Kidney (tissue), 22 donors: ENCODE measurements at places on chromosomes 1 and 21.
A peak's percentile ranks its signal among the peaks of the same experiment; 100 is the strongest.

GRCh38 chr1:97050506-97050905 lies 328.9 kb downstream of the PTBP2 start:
- DNase-seq: no peak

GRCh38 chr1:163036671-163037070 lies 32.5 kb upstream of the RGS4 start:
- no peak for DNase-seq

DNA sequence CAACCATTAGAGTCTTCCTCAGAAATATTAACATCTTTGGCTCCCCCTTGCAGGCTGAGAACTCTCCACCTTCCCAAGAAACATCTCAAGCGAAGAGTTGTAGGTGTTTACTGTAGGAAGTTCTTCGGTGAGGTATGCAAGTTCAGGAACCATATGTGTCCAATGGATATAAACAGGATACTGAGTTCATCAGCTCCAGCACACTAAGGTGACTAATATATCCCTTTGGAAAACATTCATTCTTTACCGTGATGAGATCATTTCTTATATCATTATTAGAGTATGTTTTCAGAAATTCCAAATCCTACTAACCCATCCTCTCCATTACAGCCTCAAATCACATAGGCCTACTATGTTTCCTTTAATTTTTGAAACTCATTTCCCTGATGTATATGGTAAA lies 37.3 kb upstream of the PRMT6 start:
- no peak for DNase-seq

DNA sequence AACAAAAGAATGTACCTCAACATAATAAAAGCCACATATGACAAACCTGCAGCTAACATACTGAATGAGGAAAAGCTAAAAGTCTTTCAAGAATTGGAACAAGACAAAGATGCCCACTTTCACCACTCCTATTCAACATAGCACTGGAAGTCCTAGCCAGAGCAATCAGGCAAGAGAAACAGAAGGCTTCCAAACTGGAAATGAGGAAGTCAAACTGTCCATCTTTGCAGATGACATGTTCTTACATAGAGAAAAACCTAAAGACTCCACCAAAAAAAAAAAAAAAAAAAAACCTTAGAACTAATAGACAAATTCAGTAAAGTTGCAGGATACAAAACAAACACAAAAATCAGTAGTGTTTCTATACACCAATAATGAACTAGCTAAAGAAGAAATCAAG lies 20.2 kb downstream of the NSL1 start:
- DNase-seq: no peak

DNA sequence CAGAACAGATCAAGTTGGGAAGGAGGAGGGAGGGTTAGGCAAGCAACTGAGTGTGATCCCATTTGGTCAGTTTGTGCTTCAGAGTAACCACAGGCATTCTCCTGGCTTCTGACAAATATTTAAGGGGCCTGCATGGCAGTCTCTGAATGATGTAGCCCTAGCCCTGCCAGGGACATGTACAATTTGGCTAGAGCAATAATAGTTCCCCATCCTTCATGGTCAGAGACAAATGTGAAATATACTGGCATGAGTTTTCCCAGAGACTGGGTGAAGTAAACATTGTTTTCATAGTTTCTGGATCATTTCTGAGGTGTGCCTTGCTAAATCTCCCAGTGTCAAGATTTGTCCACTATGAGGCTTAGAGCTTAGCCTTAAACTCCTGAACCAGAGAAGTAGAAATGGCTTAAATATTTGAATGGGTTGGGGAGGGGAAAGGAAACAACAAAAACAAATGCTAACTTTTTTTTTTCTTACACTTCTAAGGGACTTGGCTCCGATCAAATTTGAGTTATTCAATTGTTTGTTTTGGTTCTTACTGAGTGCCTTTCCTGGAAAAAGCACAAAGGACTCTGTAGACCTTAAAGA lies 42.0 kb upstream of the UBE2U start:
- no peak for DNase-seq

- DNase-seq: no peak
Observed at GRCh38 chr1:174964972-174965361, 34.8 kb upstream of the CACYBP start.

DNA sequence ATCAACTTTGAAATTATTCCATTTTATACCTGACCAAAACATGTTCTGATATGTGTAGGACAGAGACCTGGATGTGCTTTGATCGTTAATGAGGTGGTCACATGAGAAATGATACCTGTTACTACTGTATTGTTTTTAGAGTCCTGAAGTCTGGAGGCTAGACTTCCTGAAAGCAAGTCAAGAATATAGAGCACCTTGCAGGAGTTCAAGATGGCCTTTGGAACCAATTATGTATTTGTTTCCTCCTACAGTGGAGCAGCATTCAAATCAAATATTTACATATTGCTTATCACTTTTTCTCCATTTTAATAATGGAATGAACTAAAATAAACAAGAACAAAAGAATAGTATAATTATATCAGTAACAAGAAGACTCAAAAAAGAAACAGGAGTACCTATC lies 82.7 kb upstream of the TENT5C start:
- DNase-seq: no peak

- DNase-seq: no peak
Observed at GRCh38 chr1:191608367-191608766, 549.9 kb upstream of the RGS18 start.

DNA sequence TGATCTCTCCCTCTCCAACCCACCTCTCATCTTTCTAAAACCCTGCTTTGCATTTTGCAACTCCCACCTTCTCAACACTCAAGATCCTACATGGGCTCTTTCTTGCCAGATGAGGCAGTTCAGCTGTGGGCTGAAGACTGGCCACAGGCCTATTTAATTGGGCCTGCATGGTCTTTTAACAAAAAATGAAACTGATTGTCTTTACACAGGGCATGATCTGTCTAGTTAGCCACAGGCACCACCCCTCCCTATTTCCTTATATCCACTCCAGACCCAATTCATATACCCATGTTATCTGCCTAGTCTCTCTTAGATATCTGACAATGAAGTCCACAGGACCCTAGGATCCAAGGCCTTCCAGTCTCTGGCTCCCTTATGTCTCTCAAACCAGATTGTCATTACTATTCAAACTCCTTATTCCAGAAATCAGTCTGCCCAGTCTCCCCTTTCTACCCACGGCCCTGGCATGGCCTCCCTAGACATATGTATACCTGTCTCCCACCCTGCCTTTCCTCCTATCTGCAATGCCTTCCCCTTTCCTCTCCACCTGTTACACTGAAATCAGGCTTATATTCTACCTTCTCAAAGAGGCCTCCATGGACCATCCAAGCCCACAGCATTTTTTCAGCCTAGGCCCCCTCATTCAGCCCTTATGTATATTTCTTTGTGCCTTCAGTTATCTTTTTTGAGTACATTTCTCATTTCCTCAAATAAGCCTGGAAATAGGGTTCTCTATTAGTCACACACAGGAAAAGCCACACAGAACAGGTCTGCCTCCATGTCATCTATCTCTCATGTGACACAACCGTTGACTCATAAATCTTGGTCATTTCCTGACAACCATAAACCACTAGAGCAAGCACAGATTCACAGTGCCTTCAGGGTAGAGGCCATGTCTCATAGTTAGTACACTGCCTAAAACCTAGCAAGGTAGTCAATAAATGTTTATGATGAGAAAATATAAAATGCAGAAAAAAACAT lies 39.0 kb downstream of the LPAR3 start:
- DNase-seq: no peak

- no peak for DNase-seq
Observed at GRCh38 chr1:24849672-24850295, 80.3 kb downstream of the RUNX3 start.

- DNase-seq: peak; percentile 77
Observed at GRCh38 chr1:205588636-205589035, 43.2 kb downstream of the ELK4 start.

- DNase-seq: peak; percentile 79
Observed at GRCh38 chr1:47751996-47752451, 245.2 kb downstream of the TRABD2B start.

- DNase-seq: no peak
Observed at GRCh38 chr1:224482619-224483018, 48.0 kb upstream of the WDR26 start.

DNA sequence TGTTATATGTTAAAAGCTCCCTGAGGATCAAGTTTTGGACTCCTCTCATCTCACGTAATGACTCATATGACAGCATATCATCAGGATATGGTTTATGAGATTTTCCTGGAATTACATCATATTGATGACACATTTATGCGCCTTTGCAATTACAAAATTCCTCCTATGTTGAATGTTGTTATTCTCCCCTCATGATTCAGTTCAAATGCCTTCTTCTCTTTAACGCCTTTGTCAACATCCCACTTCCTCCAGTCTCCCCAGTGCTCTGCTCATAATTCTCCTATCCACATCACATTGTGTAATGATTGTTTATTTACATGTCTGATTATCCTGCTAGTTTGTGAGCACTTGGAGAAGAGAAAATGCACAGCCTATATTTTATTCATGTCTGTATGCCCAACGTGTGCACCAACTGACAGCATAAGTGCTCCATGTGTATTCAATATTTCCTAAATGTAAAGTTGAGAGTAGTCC lies 80.9 kb upstream of the BACH1 start:
- no peak for DNase-seq

GRCh38 chr1:187938092-187938491 lies 1109.3 kb downstream of the PLA2G4A start:
- DNase-seq: no peak

DNA sequence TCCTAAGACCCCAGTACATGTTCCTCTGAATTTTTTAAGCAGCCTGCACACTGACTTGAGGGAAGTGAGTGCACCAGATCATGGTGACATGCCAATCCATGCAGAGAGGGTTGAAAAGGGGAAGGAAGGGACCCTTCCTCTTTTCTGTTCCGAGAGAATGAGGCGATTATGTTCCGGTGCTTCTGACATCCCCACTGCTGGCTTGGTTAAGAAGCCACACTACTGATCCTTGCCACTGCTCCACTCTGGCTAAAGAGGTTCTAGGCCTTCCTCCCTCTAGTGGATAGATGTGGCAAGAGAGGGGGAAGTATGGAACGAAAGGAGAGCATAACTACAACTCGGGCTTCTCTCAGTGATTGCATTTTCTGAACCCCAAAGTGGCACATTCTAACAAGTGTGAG lies 1.8 kb upstream of the CYB5R1 start:
- no peak for DNase-seq

GRCh38 chr1:3470650-3471355 lies 16.3 kb downstream of the ARHGEF16 start:
- no peak for DNase-seq

GRCh38 chr1:167634435-167634834 lies 4.4 kb downstream of the RCSD1 start:
- DNase-seq: no peak

- no peak for DNase-seq
Observed at GRCh38 chr1:173505391-173505790, 28.3 kb downstream of the PRDX6 start.

DNA sequence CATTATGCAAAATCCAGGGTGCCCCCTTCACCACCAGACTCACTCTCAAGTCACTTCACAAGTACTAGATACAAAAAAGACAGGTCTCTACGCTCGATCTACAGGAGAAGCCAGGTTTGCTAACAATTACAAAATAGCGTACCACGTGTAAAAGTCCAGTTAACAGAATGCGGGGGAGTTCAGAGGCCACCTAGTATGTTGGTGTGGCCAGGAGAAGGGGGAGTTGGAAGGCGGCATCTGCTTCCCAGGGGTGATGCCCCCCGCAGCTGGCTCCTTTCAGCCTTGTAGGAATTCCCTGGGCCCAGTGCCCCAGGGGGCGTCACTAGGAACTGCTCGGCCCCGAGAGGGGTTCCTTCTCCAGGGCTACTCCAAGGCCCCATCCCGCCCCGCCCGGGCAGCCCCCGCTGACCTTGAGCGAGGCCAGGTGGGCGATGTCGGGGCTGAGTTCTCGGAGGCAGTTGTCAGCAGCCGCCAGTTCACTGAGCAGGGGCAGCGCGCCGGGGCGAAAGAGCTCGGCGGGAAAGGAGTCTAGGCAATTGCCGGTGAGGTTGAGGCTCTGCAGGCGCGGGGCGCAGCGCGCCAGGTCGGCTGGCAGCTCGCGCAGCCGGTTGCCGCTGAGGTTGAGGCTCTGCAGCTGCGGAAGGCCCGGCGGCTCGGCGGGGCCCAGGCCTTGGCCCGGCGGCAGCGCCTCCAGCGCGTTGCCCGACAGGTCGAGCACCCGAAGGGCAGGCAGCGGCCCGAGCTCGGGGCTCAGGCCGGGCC lies 664 bp downstream of the LRRC47 start:
- no peak for DNase-seq

GRCh38 chr21:15415541-15416261 lies 314.1 kb upstream of the USP25 start:
- DNase-seq: no peak

- no peak for DNase-seq
Observed at GRCh38 chr1:112712701-112713128, 2.4 kb downstream of the PPM1J start.

DNA sequence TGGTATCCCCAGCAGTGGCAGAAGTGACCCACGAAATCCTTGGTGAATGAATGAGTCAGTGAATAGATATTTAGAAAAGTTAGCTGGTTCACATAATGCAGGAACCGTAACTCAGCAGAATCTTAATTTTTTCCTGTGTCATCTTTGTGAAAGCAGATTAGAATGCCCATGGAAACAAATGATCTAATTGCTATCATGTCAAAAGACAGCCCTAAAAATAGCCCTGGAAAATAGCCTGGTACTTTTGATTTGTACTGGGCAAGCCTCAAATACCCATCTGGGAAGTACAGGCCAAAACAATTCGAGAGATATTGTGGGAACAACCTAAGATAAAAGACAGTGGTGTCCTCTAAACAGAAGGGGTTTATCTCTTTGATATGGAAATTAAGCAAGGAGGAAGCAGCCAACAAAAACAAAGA lies 21.1 kb downstream of the FYB2 start:
- DNase-seq: no peak

GRCh38 chr1:206082831-206083695 lies 30.1 kb downstream of the RHEX start:
- no peak for DNase-seq
